ENCODE measurements at places on chromosomes 3 and 15.

- no peak overlapping the region for H3K4me3 ChIP-seq
- no peaks in the 10 kb centered on the region for H3K36me3 ChIP-seq
- H3K4me1 ChIP-seq, result no peaks in the 10 kb centered on the region
- no peaks in the 10 kb centered on the region for H3K27me3 ChIP-seq
- H3K27ac ChIP-seq, result no peak overlapping the region
Measured at GRCh38 chr3:40719660-40720287, 195.0 kb downstream of the ZNF621 start.

DNA sequence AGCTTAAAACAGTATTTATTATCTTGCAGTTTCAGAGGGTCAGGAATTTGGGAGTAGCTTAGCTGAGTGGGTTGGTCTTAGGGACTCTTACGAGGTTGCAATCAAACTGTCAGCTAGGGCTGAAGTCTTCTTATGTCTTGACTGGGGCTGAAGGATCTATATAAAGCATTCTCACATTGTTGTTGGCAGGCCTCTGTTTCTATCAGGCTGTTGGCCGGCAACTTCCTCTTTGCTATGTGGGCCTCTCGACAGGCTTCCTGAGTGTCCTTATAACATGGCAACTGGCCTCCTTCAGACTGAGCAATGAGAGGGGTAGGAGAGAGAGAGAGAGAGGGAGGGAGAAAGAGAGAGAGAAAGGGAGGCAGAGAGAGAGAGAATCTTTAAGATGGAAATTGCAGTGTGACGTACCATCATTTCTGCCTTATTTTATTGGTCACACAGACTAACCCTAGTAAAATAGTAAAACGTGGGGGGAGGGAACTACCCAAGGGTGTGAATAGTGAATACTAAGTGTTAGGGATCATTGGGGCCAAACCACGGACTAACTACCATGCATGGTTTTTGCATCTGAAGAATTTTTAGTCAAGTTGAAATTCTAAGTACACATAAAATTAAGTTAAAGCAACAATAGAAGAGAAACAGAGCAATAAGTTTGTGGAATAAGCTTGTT lies 16.1 kb downstream of the FGF7 start:
- no peak overlapping the region for H3K4me3 ChIP-seq
- H3K27me3 ChIP-seq, result no peaks in the 10 kb centered on the region
- no peak for DNase-seq
- H3K4me1 ChIP-seq, result no peaks in the 10 kb centered on the region

- H3K27me3 ChIP-seq, result no peaks in the 10 kb centered on the region
- H3K4me3 ChIP-seq, result no peak overlapping the region
- no peaks in the 10 kb centered on the region for H3K36me3 ChIP-seq
Measured at GRCh38 chr3:16534640-16535262, 21.3 kb upstream of the RFTN1 start.

DNA sequence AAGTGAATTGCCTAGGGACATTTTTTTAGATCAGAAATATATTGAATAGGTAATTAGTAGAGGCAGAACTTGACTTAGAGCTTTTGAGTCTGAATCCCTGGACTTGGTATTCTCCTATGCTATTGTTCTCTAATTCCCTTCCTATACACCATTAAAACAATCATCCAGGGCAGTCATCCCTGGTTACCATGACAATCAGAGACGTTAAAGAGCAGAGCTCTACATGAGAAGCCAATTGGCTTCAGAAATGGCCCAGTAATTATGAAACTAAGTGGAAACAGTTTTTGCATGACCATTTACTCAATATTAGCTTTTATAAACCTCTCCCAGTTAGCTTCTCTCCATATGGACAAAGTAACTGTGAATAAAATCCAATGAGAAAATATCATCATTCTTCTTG lies 182.1 kb upstream of the TP63 start:
- H3K4me1 ChIP-seq, result no peaks in the 10 kb centered on the region
- no peaks in the 10 kb centered on the region for H3K27me3 ChIP-seq
- no peaks in the 10 kb centered on the region for H3K36me3 ChIP-seq
- DNase-seq, result no peak
- H3K4me3 ChIP-seq, result no peak overlapping the region

- no peak for DNase-seq
- H3K27ac ChIP-seq, result no peak overlapping the region
- H3K4me1 ChIP-seq, result no peaks in the 10 kb centered on the region
- H3K27me3 ChIP-seq, result no peaks in the 10 kb centered on the region
Measured at GRCh38 chr15:36734366-36734765, 154.9 kb downstream of the CDIN1 start.

DNA sequence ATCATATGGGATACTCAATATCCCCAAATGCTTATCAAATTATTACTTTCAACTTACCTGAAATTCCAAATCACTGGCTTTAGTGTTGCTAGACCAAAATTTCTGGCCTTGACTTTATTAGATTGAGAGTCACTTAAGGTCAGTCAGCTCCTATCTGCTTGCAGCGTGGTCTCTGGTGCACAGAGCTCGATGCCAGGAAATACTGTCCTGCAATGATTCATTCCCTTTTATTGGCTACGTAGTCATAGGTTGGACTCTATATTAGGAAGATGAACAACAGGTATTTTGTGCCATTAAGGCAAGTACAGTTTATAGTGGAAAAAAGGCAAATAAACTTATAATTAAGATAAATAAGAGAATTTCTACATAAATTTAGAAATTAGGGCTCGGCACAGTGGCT lies 378.6 kb upstream of the MCTP2 start:
- H3K27me3 ChIP-seq, result no peaks in the 10 kb centered on the region
- H3K36me3 ChIP-seq, result no peaks in the 10 kb centered on the region
- no peak overlapping the region for H3K4me3 ChIP-seq
- no peak overlapping the region for H3K27ac ChIP-seq

DNA sequence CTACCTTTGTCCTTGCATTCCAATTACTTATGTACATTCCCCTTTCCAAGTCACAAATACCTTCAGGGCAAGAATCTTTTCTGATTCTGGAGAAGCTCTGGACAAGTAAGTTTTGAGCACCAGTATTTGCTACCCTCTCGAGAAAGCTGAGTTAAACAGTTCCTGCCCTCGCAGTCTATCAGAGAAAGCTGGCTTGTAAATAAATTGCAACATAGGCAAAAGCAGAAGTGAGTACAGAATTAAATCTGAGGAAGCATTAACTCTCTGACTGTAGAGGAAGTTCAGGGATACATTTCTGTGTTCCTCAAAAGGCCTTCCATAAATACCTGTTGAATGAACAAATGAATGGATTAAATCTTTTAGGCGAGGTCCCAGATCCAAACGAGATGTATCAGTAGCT lies 1.2 kb downstream of the OSBPL11 start:
- H3K4me1 ChIP-seq, result no peaks in the 10 kb centered on the region
- peak overlapping the region; percentile 81 for H3K4me3 ChIP-seq
- no peaks in the 10 kb centered on the region for H3K27me3 ChIP-seq

GRCh38 chr15:55360256-55360655 lies 41.2 kb downstream of the PIGB start:
- H3K27ac ChIP-seq, result no peak overlapping the region
- H3K4me3 ChIP-seq, result no peak overlapping the region
- peaks cover 65% of the 10 kb centered on the region for H3K36me3 ChIP-seq
- no peaks in the 10 kb centered on the region for H3K27me3 ChIP-seq
- H3K4me1 ChIP-seq, result no peaks in the 10 kb centered on the region

DNA sequence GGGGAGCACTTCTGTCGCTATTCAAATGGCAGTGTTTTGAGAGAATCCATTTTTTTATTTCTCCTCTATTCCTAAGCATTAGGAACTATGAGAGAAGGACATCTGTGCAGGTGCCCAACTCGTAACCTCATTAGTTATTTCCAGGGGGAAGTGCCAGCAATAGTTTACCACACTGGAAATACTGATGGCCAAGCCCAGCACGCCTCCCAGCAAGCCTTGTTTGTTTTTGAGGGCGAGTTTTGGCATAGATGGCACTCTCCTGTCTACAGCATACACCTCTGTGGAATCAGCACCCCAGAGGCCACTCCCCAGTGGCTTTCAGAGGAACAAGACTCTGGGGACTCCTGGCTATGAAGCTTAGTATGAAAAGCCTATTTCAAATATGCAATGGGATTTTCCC lies 36.6 kb downstream of the FAN1 start:
- peaks cover 2% of the 10 kb centered on the region for H3K36me3 ChIP-seq
- no peaks in the 10 kb centered on the region for H3K27me3 ChIP-seq
- no peak for DNase-seq
- no peak overlapping the region for H3K27ac ChIP-seq

DNA sequence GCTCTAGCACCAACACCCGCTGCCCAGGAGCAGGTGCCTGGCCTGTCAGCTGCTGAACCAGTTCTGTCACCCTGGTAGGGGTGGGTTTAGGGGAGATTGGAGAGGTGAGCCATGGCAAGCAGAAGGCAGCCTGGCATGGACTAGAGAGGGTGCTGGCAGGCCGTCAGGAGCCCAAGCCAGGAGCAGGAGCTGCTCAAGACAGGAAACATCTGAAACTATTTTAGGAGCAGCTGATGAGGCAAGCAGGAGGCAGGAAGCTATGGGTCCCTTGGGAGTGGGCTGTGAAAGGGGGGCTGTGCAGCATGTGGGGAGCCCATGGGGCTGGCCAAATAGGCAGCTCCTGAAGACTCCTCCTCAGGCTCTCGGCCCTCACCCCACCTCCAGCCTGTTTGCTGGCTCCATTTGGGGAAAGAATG lies 2.3 kb downstream of the INKA1 start:
- H3K36me3 ChIP-seq, result peaks cover 23% of the 10 kb centered on the region
- peak; percentile 83 for DNase-seq
- no peaks in the 10 kb centered on the region for H3K27me3 ChIP-seq
- H3K27ac ChIP-seq, result peak overlapping the region; percentile 93

DNA sequence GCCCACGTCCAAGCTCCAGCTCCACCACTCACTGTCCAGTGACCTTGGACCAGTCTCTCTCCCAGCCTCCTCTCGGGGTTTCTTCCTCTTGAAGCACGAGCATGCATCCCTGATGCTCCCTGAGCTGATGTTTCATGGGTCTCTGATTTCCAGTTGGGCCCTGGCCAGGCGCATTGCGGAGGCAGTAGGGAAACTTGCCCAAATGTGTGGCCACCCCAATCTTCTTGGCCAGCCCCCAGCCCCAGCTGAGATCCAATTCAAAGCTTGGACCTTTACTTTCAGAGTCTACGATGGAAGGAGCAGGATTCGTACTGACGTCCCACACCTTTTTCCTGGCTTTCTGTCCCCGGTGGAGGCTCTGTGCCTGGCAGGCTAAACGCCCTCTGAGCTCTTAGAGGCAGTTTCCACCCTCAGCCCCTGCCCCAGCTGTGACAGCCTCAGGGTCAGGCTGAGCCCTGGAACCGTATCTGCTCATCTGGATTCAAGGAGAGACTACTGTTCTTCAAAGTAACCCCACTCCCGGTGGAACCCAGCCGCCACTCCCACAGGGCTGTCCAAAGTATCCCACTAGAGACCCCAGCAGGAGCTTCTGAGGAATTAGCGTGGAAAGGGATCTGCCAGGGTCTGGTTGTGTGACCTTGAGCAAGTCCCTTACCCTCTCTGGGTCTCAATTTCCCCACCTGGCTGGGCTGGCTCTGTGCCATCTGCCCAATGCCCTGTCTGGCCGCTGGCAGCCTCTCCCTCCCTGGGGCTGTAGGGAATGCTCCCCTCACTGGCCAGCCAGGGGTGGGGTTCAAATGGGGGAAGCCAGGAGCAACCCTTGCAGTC lies 37.4 kb downstream of the CPN2 start:
- DNase-seq, result peak; percentile 48
- H3K27ac ChIP-seq, result peak overlapping the region; percentile 84
- peaks cover 17% of the 10 kb centered on the region for H3K4me1 ChIP-seq
- no peak overlapping the region for H3K4me3 ChIP-seq
- H3K36me3 ChIP-seq, result no peaks in the 10 kb centered on the region

DNA sequence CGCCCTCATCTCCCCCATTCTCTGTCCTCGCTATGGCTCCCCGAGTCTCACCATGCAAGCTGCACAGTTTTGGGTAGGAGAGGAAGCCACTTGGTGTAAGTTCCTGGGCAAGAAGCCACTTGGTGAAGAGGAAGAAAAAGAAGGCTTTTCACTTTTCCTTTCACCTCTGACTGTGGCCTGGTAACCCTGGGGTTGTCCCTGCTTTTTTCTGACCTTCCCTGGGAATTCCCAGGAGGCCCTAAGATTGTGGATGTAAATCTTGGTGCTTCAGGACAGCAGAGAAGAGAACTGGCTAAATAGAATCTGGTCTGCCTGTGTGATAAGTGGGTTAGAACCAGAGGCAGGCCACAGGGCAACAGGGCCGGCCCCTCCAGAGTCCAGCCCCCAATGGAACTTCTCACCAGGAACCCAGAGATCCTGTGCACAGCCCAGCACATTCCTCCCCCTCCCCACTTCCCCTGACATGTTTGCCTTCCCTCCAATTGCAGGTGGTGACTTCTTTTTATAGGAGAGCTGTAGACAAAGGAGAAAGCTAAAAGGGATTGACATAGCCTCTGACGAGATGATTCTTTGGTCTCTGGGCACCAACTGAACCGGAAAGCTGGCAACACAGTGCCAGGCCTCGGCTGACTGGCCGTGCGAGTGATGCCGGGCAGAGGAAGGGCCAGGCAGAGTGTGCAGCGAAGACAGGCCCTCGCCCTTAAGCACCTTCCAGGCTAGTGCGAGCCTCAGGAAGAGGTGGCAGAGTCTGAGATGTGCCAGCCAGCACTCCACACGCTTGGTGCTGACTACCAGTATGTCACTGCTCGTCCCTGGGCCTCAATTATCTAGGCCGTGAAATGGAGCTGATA lies 19.4 kb upstream of the SKOR1 start:
- H3K4me3 ChIP-seq, result no peak overlapping the region
- no peak overlapping the region for H3K27ac ChIP-seq
- DNase-seq, result no peak
- H3K36me3 ChIP-seq, result peaks cover 77% of the 10 kb centered on the region
- no peaks in the 10 kb centered on the region for H3K4me1 ChIP-seq

DNA sequence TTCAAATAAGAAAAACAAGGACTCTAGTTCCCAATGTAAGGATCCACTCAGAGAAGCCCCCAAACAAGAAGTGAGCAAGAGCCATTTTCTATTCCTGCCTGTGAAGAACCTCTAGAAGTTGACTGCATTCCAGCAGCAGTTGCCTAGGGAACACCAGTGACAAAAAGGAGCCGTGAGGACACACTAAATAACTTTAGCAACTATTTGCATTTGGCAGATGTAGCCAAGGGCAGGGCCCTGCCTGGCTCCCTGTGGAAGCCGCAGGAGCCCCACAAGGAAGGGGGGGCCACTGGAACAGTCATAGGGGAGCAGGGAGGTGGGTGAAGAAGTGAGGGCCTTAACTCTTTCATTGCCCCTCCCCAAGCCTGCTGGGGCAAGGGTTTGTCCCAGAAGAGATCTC lies 470.2 kb upstream of the PROK2 start:
- H3K36me3 ChIP-seq, result no peaks in the 10 kb centered on the region
- no peaks in the 10 kb centered on the region for H3K27me3 ChIP-seq
- H3K27ac ChIP-seq, result no peak overlapping the region
- DNase-seq, result no peak
- H3K4me3 ChIP-seq, result no peak overlapping the region

- H3K4me1 ChIP-seq, result no peaks in the 10 kb centered on the region
- H3K27me3 ChIP-seq, result no peaks in the 10 kb centered on the region
- no peak overlapping the region for H3K4me3 ChIP-seq
- DNase-seq, result no peak
- H3K27ac ChIP-seq, result no peak overlapping the region
Measured at GRCh38 chr15:63973212-63974009, 72.9 kb downstream of the DAPK2 start.

GRCh38 chr3:13301286-13301987 lies 118.7 kb downstream of the NUP210 start:
- H3K27ac ChIP-seq, result no peak overlapping the region
- H3K4me3 ChIP-seq, result no peak overlapping the region
- H3K4me1 ChIP-seq, result peaks cover 9% of the 10 kb centered on the region
- no peaks in the 10 kb centered on the region for H3K36me3 ChIP-seq
- no peaks in the 10 kb centered on the region for H3K27me3 ChIP-seq

Measured in tibial nerve (tissue), 4 donors.